Stimulated activated CD4-positive, alpha-beta T cell treated with anti-CD3 and anti-CD28 coated beads, Interleukin-12 subunit alpha, Interleukin-12 subunit beta, amount 100 ng/mL, for 24 hours (primary cell): ENCODE measurements at places on chromosomes 3 and 15.

GRCh38 chr3:124075753-124076152, 83.8 kb upstream of the ROPN1 start:
- DNase-seq: no peak

GRCh38 chr15:67066959-67067853, 1.8 kb downstream of the SMAD3 start:
- DNase-seq: no peak

GRCh38 chr15:29040370-29040751, 154.6 kb downstream of the APBA2 start:
- no peak for DNase-seq

GRCh38 chr3:22986958-22987357, 216.2 kb upstream of the UBE2E2 start:
- DNase-seq: no peak

DNA sequence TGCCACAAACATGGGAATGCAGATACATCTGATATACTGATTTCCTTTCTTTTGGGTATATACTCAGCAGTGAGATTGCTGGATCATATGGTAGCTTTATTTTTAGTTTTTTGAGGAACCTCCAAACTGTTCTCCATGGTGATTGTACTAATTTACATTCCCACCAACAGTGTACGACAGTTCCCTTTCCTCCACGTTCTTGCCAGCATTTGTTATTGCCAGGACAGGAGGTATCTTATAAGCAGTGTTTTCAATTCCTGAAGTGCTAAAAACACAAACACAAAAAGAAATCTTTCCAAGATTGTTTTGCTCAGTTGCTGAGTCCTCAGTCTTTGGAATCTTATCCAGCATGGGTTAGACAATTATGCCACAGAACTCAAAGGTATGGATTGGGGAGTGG, 13.5 kb downstream of the GTF2E1 start:
- DNase-seq: no peak

GRCh38 chr3:88809993-88810392, 297.4 kb upstream of the EPHA3 start:
- no peak for DNase-seq

GRCh38 chr3:114411811-114412803, 118.3 kb downstream of the TIGIT start:
- DNase-seq: peak; percentile 5

DNA sequence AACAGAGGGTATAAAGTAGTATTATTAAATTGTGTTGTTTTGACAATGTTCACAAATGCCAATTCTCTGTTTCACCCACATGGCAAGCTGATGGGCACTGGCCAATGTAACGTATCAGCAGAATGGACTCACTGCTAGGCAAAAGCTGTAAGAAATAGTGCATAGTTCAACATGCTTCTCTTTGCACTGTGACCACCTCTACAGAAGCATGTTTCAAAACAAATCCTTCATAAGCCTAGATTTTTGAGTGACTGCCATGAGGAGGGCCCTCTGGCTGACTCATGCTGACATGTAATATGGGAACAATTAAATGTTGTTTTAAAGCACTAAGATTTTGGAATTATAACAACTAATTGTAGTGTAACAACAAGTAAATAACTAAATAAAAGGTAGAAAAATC, 3.2 kb downstream of the GBE1 start:
- DNase-seq: no peak

DNA sequence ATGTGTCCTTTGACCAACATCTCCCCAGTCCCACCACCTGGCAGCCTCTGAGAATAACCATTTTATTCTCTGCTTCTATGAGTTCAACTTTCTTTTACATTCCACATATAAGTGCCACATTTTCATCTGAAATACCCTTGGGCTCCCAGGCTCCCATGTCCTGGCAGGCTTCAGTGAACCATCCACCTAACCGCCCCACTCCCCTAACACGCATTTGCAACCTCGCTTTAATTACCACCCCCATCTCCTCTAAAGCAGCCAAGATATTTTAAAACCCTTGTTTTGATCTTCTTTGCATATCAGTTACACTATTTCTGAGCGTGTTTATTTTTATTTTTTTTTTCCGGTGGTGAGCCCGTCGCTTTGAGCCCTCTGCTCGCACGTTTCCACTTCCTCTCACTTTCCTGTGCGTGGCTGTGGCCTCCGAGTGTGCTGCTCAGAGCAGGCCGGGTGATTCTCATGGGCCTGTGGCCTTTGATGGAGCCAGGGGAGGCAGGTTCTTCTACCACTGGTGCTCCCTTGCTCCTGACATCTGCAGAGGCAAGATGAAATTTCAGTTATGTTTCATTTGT, 195.4 kb upstream of the LPP start:
- no peak for DNase-seq

- no peak for DNase-seq
These were observed 13.6 kb upstream of the CSRNP1 start for GRCh38 chr3:39166932-39167532.

DNA sequence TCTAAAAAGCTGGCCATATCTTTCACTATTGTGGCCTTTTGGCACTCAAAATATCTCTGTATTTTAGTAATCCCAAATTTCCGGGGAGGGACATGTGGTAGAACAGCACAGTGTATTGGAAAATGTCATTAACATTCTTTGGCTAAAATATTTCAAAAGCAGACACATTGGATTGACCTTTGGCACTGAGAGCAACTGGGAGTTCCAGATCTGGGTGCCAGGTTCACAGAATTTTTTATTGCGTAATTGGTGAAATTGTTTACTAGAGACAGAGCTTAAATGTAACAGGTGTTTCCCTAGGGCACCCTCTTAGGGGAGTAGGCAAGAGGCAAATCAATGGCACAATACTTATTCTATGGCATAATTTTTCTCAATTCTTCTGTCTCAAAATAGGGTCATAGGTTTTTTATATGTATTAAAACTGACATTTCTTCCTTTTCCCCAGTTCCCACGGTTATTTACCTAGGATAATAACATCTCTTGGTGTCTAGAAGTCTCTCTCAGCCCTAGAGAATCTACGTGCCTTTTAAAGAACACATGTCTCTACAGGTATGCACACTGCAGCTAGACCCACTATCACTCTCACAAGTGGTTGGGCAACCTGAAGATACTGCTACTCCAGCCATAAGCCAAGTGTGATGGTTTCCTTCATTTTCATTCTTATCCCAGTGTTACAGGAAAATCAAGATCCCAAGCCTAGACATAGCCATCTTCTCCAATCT, 10.6 kb downstream of the RBMS3 start:
- DNase-seq: no peak

- DNase-seq: no peak
These were observed 148.0 kb upstream of the MBNL1 start for GRCh38 chr3:152120601-152121269.

DNA sequence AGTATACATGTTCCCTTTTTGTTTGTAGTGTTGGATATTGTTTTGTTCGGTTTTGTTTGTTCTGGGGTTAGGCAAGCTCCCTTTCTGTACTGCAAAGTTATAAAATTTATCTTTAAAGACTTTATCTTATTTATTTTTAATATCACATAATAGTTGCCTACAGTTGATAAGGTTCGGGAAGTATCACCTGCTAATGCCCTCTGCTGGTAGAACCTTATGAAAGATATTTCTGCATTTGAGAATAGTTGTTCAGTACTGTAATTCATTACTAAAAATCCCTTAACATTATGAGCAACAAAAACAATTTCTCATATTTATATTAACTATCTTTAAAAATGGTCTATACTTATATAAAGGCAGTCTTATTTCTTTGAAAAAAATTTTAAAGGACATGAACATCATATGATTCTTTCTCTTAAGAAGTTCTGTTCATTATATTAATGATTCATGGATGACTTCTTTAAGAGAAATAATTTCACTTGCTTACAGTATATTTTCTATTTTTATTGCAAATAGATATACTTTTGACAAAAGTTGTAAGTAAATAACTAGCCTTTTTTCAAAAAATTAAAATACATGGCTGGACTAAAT, 1126.8 kb downstream of the SI start:
- no peak for DNase-seq

DNA sequence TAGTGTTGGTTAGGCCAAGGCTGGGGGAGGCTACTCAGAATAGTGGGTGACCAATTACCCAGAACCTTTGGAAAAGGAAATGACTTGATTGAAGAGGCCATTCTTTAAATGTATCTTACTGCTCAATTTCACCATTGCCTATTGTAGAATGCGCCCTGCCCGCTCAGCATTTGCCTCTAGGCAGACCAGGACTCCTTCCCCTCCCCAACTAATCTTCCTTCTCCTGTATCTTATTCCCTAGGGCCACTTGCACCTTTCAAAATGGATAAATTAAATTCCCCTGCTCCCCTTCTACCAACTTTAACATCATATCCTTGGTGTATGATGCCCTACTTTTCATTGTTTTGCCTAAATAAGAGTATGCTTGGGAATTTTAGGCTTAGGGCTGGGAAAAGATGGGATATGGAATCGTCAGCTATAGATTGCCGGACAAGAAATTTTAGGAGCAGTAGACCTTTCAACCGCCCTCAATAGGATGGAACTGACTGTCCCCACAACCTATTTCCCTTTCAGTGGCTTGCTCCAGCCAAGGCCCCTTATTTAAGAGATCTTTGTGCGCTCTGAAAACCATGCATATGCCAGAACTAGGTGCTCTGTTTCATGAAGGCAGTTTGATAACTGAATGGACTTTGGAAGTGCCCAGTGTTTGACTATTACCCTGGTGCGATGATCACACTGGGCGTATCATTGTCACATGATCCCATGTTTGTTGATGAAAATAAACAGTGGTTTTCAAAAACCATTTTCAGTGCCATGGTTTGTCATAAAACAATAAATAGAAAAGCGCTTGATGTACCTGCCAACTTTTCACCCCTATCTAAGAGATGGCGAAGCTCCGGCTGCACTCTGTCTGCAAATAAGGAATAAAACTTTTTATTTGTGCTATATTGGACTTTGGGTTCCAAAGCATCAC, 74.3 kb upstream of the TSEN2 start:
- no peak for DNase-seq

DNA sequence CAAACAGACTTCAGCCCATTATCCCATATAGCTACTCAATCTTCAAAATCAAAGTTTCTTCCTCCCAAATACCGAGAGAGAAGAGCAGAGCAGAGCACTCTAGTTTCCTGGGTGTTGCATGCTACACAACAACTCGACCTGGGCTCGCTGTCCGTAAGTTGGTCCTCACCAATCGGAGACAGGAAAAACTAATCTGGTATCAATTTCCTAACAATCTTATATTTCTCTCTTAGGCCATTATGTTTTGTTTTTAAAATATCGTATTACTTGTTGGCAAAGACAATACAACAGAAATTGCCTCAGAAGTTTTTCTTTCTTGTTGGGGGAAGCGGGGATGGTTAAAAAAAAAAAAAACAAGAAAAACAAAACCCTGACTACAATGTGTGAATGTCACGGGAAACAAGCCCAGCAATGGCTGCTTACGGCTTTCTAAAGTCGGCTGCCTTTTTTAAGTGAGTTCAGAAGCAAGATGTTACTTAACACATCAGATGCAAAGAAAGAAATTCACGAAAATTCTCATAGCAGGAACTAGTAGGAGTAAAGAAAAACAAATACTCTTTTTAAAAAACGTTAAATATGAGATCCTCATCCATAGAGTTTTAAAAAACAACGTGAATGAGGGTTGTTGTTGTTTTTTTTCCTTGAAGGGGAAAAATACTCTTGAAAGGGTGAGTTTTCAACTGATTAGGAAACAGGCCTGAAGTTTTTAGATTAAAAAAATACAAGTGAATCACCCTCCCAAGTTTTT, 1.9 kb downstream of the VGLL4 start:
- no peak for DNase-seq

GRCh38 chr3:192187485-192188051, 539.8 kb downstream of the FGF12 start:
- no peak for DNase-seq

DNA sequence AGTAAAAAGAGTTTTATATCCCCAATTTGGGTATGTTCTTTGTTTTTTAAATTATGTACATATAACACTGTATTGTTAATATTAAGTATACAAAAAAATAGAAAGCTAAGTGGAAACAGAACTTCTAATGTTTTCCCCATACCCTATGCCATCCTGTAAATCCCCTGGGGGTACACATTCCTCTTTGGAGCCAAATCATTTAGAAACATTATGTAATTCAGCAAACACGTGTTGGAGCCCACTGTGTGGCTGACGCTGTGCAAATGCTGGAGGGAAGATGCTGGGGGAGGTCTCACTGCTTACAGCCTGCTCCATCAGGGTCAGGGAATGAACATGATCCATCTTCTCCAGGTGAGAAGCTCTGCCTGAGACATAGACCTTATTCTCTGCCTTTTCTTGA, 52.8 kb downstream of the CRTC3 start:
- no peak for DNase-seq

DNA sequence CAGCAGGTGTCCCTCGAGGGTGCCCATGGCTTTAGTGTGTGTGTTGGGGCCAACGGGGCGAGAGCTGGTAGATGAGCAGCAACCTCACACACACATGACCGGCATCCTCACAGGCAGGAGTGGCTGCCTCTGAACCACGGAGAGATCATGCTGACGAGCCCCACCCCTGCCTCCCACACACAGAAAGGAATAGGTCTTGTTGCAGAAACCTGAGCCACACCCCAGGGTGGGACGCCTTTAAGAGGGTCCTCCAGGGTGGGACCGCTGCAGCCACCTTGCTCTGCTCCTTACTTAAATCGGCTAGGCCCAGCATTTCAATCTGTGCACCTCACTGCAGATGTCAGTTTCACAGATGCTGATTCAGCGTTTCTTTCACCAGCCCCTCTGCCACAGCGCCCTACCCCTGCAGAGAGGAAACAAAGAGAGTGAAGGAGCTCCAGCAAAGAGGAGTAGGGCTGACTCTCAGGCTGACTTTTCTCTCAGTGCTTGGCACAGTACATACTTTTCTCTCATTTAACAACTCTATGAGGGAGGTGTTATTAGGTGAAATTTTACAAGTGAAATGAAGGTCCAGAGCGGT, 61.2 kb upstream of the EPHB3 start:
- DNase-seq: no peak

DNA sequence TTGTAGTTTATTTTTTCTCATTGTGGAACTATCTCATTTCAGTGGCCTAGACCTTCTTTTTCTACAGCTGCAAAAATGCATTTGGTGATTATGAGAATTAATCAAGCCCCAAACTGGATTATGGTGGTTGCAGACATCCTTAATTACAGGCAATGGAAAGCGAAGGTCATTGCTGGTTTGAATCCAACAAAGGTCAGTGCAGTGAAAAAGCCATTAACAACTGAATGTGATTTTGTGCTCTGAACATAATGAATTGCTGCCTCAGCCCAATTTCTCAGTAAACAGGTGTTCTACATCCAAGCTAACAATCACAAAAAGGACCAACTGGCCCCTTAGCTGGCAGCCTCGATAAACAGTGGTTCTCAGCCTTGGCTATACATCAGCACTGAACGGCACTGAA, 260.1 kb upstream of the DPPA4 start:
- DNase-seq: no peak

GRCh38 chr3:124698030-124698770, 32.1 kb upstream of the UMPS start:
- DNase-seq: no peak

- DNase-seq: no peak
These were observed 38.2 kb downstream of the BOC start for GRCh38 chr3:113249601-113250000.

DNA sequence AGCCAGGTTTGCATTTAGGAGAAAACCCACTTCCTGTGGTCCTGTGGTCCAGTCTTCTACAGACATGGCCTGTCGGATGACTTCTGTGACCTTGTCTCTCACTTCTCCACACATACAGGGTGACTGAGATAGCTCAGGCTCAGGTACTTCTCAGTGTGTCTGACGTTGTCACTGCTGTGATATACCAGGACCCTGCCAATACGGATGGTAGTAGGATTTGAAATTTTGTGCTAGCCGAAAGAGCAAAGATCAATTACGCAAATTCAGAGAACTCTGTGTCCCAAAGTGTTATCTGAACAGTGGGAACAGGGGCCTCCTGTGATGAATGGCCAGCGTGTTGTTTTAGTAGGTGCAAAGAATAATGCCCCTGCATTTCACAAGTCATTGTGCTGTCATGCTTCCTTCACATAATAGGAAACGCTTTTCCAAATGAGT, 128.9 kb downstream of the MCTP2 start:
- no peak for DNase-seq
